ENCODE measurements at places on chromosomes 13 and 19.

GRCh38 chr19:53982611-53983010, 8.8 kb upstream of the CACNG6 start:
- no peak for DNase-seq

DNA sequence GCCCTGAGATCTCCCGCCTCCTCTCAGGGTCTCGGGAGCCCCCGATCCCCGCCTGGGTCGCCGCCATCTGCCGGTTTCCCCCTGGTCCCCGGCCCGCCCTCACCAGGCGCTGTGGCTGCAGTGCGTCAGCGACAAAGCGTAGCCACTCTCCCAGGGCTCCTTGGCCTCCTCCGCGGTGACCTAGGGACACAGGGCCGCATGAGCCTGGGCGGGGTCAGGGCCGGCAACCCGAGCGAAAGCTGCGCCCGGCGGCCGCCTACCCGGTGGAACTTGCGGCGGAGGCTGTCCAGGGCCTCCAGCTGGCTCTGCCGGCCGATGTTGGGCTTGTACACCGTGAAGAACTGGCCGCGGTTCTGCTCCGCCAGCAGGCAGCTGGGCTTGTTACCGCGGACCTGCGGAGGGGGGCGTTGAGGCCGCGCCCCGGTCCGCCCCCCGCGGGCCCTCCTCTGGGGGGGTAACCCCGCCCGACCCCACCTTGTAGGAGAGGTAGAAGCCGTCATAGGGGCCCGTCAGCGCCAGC, 5.3 kb downstream of the GPX4 start:
- no peak for DNase-seq

- no peak for DNase-seq
Observed at GRCh38 chr13:23956106-23956505, 58.8 kb upstream of the C1QTNF9B start.

GRCh38 chr13:52847682-52848432, 583 bp downstream of the PCDH8 start:
- DNase-seq, result no peak

- DNase-seq, result no peak
Observed at GRCh38 chr19:38537071-38537936, 80.4 kb downstream of the MAP4K1 start.

DNA sequence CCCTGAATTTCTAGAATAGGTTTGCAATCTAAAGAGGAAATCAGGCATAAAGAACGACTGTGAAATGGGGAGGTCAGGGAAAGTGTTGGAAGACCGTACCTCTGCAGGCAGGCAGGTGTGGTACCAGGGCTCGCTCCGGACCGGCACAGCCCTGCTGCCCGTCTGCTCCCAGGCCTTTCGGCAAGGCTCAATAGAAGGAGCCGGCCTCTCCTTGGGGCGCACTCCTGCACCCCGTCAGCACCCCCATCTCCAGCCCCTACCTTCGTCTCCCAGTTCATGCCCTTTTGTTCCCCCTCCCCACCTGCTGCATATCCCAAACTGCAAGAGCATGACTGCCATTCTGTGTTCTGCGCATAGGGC, 139.8 kb upstream of the SOX1 start:
- no peak for DNase-seq

DNA sequence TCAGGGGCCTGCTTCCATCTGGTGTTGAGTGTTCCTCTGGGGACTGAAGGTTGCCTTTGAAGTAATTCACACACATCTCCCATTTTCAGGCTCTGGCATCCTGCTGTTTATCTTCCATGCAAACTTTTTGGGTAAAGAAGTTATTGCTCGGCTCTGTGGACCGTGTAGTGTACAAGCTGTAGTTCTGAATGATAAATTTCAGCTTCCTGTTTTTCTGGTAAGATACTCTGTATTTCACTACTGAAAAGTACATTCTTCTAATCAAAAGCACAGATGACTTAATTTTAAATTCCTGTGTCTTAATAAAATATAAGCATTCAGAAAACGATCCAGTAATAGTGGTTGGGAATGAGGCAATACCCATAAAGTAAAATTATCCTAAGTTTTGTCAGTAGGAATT, 36.7 kb downstream of the MPHOSPH8 start:
- no peak for DNase-seq

DNA sequence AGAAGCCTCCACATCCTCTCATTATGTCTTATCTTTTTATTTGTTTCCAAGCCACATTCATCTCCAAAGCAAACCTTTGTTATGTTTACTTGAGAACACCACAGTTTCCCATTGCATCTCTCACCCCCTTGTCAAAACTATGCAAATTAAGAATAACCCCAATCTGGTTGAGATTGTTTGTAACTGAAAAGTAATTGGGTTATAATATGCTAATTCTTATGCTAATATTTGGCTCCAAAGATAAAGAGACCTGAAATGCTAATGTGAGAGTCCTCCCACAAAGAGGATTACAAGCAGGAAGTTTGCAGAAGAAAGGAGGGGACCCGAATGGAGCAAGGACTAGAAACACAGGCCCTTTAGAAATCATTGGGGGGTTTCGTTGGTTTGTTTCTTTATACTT, 92.9 kb upstream of the UBL3 start:
- DNase-seq, result no peak

DNA sequence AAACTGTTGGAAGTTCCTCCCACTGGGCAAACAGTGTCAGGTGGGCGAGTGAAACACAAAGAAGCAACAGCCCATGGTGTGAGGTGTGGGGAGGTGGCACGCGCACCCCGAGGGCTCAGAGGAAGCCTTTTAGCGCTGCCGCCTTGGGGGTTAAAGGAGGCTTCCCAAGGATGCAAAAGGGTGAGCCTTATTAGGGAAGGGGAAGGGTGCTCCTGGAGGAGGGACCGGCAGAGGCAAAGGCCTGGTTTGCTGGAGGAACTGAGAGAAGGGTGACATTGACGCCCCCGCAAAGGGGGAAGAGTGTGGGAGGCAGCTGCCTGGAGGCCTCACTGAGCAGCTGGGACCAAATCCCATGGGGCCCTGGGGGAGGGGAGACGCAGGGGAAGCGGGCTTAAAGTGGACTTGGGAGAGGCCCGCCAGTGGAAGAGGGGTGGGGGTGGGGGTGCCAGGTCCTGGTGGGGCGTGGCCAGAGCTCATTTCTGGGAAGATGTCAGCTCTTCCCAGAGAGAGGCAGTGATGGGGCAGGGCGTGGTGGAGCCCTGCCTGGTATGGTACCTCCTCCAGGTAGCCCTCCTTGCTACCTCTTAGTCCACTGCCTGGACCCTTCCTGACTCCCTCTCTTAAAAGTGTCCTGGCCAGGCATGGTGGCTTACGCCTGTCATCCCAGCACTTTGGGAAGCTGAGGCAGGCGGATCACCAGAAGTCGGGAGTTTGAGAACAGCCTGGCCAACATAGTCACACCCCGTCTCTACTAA, 12.0 kb upstream of the FCHO1 start:
- no peak for DNase-seq

DNA sequence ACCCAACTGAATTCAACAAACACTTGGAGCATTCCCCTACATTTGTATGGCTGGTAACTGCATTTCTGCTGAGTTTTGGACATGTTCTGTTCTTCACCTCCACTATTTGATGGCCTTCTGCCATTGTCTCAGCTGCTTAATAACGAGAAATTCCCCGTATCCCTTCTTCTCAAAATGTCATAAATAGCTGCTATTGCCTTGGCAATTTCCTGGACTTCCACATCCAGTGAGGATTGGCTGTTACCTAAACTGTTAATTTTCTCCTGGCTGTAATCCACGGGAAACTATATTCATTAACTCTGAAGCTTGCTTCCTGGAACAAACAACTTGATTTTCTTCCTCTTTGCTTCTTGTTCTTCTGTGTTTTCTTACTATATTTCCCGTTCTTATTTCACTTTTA, 69.5 kb upstream of the TDRD3 start:
- no peak for DNase-seq

- DNase-seq, result no peak
Observed at GRCh38 chr13:63288576-63288975, 1872.9 kb upstream of the PCDH20 start.

- DNase-seq, result no peak
Observed at GRCh38 chr13:93947651-93948050, 531.8 kb downstream of the DCT start.

- DNase-seq, result no peak
Observed at GRCh38 chr19:2140138-2140569, 11.2 kb downstream of the AP3D1 start.

DNA sequence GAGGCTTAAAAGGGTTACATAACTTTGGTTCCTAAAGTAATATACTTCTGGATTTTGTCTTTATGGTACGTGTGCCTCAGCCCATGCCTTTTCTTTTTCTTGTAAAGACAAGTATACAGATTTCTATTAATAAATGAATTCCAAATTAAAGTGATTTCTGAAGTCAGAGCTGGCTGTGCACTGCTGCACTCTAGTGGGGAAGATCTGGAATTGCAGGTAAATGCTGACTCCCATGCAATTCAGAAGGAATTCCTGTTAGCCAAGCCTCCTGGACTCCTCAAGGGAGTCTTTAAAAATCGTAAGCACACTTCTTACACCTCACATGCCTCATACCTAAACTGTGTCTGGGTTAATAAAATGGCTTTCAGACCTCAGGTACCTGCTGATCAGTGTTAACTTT, 118.4 kb upstream of the SLC7A1 start:
- DNase-seq, result no peak

- DNase-seq, result no peak
Observed at GRCh38 chr19:34926361-34926684, 380 bp upstream of the ZNF30 start.

DNA sequence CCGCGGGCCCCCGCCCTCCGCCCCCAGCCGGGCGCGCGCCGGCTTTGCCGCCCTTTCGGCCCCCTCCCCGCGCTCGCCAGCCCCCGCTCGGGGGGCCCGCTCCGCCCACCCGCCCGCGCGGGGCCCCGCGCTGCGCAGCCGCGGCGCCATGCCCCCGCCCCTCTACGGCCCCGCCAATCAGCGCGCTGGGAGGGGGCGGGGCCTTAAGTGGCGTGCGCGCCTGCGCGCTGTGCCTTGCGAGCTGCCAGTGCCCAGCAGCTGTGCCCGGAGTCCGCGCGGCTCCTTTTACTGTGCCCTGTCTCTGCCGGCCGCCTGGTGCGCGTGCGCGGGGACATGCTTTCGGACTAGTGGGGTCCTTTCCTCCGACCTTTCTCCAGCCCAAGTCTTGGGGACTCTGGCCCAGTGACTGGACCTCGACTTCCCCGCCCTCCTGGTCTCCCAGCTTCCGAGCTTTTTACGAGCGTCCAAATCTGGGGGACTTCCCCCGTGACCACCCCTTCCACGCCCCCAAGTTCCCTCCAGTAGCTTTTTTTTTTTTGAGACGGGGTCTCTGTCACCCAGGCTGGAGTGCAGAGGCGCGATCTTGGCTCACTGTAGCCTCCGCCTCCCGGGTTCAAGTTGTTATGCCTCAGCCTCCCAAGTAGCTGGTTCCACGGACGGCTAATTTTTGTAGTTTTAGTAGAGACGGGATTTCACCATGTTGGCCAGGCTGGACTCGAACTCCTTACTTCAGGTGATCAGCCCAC, at the start of gene MBD3:
MBD3 (minus strand) TSS at position 111 of the 746 bp plus-strand sequence. CDS start 234 bp downstream, outside the sequence.
- DNase-seq, result peak; percentile 86

DNA sequence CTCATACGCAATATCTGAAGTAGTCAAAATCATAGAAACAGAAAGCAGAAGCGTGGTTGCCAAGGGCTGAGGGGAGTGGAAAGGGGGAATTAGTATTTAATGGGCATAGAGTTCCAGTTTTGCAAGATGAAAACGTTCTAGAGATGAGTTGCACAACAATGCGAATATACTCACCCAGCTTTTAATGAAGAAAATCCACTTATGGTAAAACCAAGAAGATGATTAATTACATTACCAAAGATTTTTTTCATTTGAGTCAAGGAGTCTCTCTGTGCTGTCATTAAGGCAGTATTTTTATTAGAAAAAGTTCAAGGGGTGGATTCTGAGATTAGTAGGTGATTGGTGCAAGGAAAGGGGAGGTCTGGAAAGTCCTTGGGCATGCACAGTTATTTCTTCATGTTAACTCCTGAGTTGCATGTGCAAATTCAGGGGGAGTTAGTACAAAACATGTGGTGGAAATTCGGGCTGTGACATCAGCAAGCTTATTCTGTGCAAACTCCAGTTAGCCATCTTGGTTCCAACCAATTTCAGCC, 6.9 kb upstream of the CBY2 start:
- no peak for DNase-seq

DNA sequence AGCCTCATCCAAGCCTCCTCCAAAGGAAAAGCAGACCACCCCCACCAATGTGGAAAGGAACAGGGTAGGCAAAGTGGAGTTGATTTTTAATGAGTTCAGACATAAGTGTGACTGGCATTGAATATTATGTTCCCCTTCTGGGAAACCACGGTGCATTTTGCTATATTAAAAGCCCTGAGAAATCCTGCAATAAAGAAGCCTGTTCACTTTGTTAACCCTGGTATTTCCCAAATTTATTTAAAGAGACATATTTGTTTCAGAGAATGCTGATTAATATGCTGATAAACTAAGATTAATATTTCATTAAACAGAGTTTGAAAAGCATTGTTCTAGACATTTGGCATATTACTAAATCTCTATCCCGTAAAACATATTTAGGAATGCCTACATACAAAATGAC, 151.4 kb downstream of the FGF14 start:
- DNase-seq, result no peak

- no peak for DNase-seq
Observed at GRCh38 chr13:33057019-33057780, 41.0 kb downstream of the KL start.

GRCh38 chr13:113876346-113877148, 12.7 kb upstream of the GAS6 start:
- no peak for DNase-seq

DNA sequence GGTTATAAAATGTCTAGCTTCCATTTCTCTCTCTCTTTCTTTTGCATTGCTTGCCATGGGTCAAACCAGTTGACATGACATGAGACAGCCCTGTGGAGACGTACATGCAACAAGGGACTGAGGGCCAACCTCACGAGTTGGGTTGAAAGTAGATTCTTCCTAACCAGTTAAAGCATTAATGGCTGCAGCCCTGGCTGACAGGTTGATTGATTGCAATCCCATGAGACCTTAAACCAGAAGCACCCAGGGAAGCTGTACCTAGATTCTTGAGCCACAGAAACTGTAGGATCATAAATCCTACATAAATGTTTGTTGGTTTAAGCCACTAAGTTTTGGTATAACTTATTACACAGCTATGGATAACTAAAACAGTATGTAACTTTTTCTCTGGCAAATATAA, 373.8 kb downstream of the DACH1 start:
- no peak for DNase-seq

DNA sequence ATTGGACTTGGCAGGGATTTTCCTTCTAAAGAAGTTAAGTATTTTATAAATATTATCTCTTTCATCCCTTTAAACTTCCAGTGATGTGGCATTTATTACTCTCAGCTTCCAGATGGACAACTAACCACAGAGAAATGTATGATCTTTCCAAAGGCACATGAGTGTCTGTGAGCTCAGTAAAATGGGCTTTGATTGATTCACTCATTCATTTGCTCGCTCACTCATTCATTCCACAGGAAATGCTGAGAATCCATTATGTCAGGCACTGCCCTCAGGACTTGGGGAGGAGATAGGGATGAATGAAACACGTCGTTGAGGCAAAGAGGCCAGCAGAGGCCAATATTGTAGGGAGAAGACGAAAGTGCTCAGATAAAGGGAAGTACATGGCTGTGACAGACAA, 359.3 kb downstream of the EFNB2 start:
- DNase-seq, result no peak

DNA sequence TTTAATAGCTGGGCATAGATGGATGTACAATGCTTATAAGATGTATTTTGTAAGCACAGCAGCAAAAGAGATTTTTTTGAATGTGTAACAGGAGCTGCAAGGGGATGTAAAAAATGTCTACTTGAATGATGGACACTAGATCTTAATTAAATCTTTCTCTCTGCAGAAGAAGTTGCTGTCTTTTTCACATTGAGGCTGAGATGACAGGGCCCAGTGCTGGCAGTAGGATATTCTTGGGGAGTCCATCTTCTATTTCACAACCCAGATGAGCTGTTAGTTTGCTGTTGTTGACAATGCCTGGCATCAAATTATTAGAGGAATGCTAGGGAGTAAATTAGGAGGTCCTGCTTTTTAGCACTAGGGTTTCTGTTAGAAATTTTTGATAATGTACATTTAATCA, 698.7 kb downstream of the SLITRK5 start:
- no peak for DNase-seq
